ENCODE measurements at places on chromosomes 2 and 18.
A peak's percentile ranks its signal among the peaks of the same experiment; 100 is the strongest.

GRCh38 chr2:206728277-206729199 lies 10.3 kb upstream of the DYTN start:
- H3K27ac ChIP-seq, result no peak overlapping the region
- H3K36me3 ChIP-seq, result no peaks in the 10 kb centered on the region
- H3K4me3 ChIP-seq, result no peak overlapping the region
- peaks cover 2% of the 10 kb centered on the region for H3K4me1 ChIP-seq
- H3K27me3 ChIP-seq, result peaks cover 39% of the 10 kb centered on the region

GRCh38 chr2:167471332-167471731 lies 583.1 kb downstream of the XIRP2 start:
- H3K36me3 ChIP-seq, result no peaks in the 10 kb centered on the region
- no peaks in the 10 kb centered on the region for H3K4me1 ChIP-seq
- no peaks in the 10 kb centered on the region for H3K27me3 ChIP-seq
- H3K27ac ChIP-seq, result no peak overlapping the region

DNA sequence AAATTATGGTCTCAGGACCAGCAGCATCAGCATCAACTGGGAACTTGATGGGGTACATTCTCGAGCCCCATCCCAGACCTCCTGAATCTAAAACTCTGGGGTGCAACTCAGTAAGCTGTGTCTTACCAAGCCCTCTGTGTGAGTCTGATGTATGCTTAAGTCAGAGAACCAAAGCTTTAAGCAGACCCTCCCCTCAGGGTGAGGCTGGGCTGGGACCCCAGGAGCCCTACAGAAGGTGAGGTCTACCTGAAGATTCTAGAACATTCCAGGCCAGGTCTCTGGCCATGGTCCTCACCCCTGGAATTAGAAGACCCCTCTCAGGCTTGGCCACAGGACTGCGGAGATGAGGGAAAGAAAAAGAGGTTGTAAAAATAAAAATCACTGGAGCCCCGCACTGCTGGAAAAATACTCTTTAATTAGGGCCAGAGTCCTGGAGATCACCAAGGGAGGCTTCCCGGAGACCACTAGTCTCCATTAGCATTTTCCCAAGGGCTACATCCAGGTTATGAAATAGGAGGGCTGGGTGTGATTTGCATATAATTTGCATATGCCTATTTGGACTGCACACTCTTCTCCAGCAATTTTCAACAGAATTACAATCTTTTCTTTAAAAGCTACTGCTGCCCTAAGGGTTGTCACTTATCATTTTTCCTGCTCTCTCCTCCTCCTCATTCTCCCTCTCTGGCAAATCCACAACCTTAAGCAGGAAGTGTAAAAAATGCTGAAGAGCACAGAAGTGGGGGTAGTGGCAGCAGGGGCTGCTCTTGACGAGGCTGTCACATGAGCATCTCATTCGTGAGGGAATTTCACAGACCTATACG lies 100.2 kb downstream of the ZBTB7C start:
- no peaks in the 10 kb centered on the region for H3K36me3 ChIP-seq
- H3K27me3 ChIP-seq, result peaks cover 3% of the 10 kb centered on the region
- no peak overlapping the region for H3K4me3 ChIP-seq
- no peak for DNase-seq
- H3K27ac ChIP-seq, result no peak overlapping the region
- H3K4me1 ChIP-seq, result no peaks in the 10 kb centered on the region

- H3K36me3 ChIP-seq, result no peaks in the 10 kb centered on the region
- no peaks in the 10 kb centered on the region for H3K27me3 ChIP-seq
- H3K27ac ChIP-seq, result no peak overlapping the region
- H3K4me1 ChIP-seq, result peaks cover 25% of the 10 kb centered on the region
- H3K4me3 ChIP-seq, result no peak overlapping the region
Measured at GRCh38 chr18:13434854-13435253, 216.3 kb downstream of the LDLRAD4 start.

GRCh38 chr18:23137097-23137635 lies 1.9 kb downstream of the CABLES1 start:
- DNase-seq, result no peak
- H3K4me1 ChIP-seq, result peaks cover 38% of the 10 kb centered on the region
- H3K4me3 ChIP-seq, result peak overlapping the region; percentile 82
- H3K27ac ChIP-seq, result peak overlapping the region; percentile 92
- H3K36me3 ChIP-seq, result peaks cover 7% of the 10 kb centered on the region
- H3K27me3 ChIP-seq, result peaks cover 19% of the 10 kb centered on the region

DNA sequence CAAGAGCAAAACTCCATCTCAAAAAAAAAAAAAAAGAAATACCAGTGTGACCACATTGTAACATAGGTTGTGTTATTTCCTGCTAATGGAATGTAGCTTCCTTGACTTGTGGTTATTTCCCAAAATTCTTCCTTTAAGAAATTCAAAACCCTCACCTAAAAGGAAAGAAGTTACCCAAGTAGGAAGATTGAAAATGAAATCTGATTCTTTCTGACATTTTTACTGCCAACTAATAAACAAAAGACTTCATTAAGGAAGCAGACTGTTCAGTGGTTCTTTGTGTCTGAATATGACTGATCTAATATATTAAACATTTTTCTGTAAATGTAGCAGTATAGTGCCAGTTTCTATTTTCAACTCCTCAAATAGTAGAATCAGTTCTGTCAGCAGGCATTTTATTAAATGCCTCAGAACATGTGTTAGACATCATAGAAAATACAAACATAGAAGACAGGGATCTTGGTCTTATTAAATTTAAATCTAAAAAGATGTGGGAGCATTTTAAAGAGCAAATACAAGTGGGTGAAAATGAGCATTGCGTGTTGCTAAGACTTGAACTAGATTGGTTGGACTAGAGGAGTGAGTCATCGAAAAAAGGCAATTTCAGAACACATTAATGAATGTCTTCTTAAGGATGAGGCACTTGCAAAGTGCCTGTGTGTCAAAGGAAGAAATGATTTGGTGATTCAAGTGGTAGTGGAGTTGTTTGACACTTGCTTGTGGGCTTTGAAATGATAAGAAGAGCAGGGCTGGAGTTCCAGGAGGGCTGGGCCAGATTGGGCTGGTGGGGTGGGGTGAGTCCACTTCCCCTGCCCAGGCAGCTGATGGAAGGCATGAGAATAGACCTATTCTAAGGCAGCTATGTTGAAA lies 53.4 kb downstream of the PKP4 start:
- H3K27ac ChIP-seq, result no peak overlapping the region
- no peaks in the 10 kb centered on the region for H3K4me1 ChIP-seq
- no peak for DNase-seq
- H3K36me3 ChIP-seq, result no peaks in the 10 kb centered on the region

DNA sequence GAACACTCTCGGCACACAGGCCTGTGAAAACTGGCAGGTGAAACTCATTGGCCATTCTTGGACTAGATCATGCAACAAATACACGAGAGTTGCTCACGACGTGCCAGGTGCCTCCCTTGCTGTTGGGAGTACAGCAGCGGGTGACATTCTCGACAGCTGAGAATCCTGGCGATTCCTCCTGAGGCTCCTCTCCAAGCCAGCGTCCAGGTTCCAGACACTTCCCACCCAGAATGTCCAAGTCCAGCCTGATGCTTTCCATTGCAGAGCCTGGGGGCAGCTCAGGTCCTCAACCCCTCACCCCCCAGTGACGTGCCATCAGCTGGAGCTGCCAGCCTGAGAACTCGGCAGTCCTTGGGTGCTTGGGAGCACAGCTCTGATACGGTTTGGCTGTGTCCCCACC lies 124.2 kb downstream of the PXDN start:
- DNase-seq, result no peak
- H3K36me3 ChIP-seq, result peaks cover 4% of the 10 kb centered on the region
- no peak overlapping the region for H3K27ac ChIP-seq
- H3K4me1 ChIP-seq, result peaks cover 29% of the 10 kb centered on the region
- H3K27me3 ChIP-seq, result no peaks in the 10 kb centered on the region

- no peak overlapping the region for H3K4me3 ChIP-seq
- DNase-seq, result no peak
- H3K4me1 ChIP-seq, result no peaks in the 10 kb centered on the region
- peaks cover 55% of the 10 kb centered on the region for H3K27me3 ChIP-seq
- H3K36me3 ChIP-seq, result no peaks in the 10 kb centered on the region
Measured at GRCh38 chr2:119516121-119516520, 8.2 kb downstream of the SCTR start.

- H3K4me3 ChIP-seq, result no peak overlapping the region
- DNase-seq, result no peak
- H3K27ac ChIP-seq, result no peak overlapping the region
- no peaks in the 10 kb centered on the region for H3K27me3 ChIP-seq
- no peaks in the 10 kb centered on the region for H3K36me3 ChIP-seq
Measured at GRCh38 chr2:61640406-61640805, 102.2 kb upstream of the XPO1 start.

DNA sequence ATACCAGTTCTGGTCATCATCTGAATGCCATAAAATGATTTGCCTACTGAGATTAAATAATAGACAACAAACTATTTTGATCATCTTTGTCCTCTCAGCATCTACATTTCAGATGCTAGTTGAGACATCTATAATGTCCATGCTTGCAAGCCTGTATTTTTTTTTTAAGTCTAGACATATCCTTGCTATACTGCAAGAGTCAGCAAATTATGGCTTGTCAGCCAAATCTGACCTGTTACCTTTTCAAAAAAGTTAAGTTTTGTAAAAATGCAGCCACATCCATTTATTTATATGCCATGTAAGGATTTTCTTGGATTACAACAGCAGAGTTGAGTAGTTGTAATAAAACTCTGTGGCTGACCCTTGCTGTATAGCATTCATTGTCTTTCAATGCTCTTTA lies 1355.7 kb upstream of the FAM98A start:
- no peaks in the 10 kb centered on the region for H3K4me1 ChIP-seq
- H3K36me3 ChIP-seq, result no peaks in the 10 kb centered on the region

GRCh38 chr2:152304836-152305235 lies 30.1 kb upstream of the FMNL2 start:
- H3K4me3 ChIP-seq, result no peak overlapping the region
- H3K4me1 ChIP-seq, result no peaks in the 10 kb centered on the region
- no peak overlapping the region for H3K27ac ChIP-seq
- H3K36me3 ChIP-seq, result no peaks in the 10 kb centered on the region

DNA sequence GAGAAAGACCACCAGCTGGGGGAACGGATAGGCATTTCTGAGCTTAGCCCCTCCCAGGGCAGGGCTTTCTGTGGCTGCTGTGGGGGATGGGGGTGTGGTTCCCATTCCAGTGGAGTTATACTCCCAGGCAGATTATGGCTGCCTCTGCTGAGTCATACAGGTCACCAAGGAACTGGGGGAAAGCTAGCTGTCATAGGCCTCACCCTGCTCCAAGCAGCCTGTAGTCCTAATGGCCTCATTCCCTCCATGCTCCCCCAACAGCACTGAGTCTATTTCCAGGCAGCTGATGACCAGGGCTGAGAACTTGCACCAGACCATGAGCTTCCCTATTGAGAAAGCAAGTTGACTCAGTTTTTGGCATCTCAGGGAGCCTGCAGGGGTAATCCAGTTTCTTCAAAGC lies 87.1 kb downstream of the GPR39 start:
- no peaks in the 10 kb centered on the region for H3K4me1 ChIP-seq
- DNase-seq, result no peak
- no peaks in the 10 kb centered on the region for H3K27me3 ChIP-seq
- no peaks in the 10 kb centered on the region for H3K36me3 ChIP-seq
